Endodermal cell (in vitro differentiated cells): ENCODE measurements at places on chromosomes 11 and 22. TPM values are rescaled to one million over a fixed set of nuclear protein-coding genes. Genes with fewer than 3 reads are reported as not detected.
A peak's percentile ranks its signal among the peaks of the same experiment; 100 is the strongest.

GRCh38 chr11:60242740-60243239 is at the start of gene MS4A4E:
TSS of gene MS4A4E (minus strand) at chr11:60243137. CDS start at chr11:60230055, 13,082 bp downstream.
- no peaks in the 10 kb centered on the region for H3K36me3 ChIP-seq
- DNase-seq = no peak
- no peaks in the 10 kb centered on the region for H3K4me1 ChIP-seq

DNA sequence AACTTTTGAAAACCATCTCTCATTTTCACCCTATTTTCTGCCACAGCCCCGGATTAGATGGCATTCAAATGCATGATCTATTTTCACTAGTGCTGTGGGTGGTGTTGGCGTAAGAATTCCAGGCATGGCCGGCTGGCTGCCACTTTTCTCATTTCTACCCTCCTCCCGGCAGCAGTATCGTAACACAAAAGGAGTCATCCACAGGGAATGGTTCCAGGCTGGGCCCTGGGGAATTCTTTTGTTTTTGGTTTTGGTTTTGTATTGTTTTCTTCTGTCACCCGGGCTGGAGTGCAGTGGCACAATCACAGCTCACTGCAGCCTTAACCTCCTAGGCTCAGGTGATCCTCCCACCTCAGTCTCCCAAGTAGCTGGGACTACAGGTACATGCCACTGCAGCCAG is 13.8 kb downstream of the JAML start:
- no peaks in the 10 kb centered on the region for H3K36me3 ChIP-seq
- peaks cover 5% of the 10 kb centered on the region for H3K4me1 ChIP-seq
- peak; percentile 82 for DNase-seq
- no peak overlapping the region for H3K4me3 ChIP-seq
- H3K27me3 ChIP-seq = no peaks in the 10 kb centered on the region

- no peaks in the 10 kb centered on the region for H3K4me1 ChIP-seq
- no peaks in the 10 kb centered on the region for H3K36me3 ChIP-seq
- H3K27ac ChIP-seq = no peak overlapping the region
- DNase-seq = no peak
Observed at GRCh38 chr22:47059701-47060161, 297.3 kb downstream of the TBC1D22A start.

GRCh38 chr11:15194671-15195415 is 80.1 kb downstream of the INSC start:
- peak; percentile 9 for DNase-seq
- H3K4me1 ChIP-seq = peaks cover 4% of the 10 kb centered on the region
- H3K36me3 ChIP-seq = no peaks in the 10 kb centered on the region
- no peak overlapping the region for H3K27ac ChIP-seq
- no peak overlapping the region for H3K4me3 ChIP-seq

DNA sequence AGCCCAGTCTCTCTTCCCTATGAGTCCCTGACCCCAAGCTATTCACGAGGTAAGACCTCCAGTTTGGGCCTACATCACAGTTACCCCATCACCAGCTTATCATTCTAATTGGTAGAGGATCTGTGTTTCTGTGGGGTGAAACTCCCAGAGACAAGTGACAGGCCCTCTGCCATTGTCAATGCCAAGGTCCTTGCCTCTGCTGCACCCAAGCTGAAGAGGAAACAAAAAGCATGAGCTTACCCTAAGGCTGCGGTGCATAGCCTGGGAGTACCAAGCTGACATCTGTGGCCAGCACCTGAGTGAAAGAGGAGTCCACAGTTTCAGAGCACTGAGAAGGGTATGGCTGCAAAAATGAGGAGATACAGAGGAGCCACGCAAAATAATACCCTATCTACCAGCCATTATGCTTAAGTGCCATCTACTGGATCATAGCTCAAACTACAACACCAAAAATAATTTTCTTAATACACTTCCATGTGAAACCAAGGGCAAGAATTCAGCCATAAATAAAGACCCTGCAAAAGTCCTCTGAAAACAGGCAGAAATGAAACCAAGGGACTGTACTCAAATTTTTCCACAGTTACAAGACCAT is 62.3 kb upstream of the ANO5 start:
- no peak overlapping the region for H3K27ac ChIP-seq
- H3K36me3 ChIP-seq = no peaks in the 10 kb centered on the region
- DNase-seq = no peak
- no peaks in the 10 kb centered on the region for H3K4me1 ChIP-seq

GRCh38 chr11:1883346-1884302 is 8.1 kb downstream of the PRR33 start:
- no peak overlapping the region for H3K27ac ChIP-seq
- no peak for DNase-seq
- H3K36me3 ChIP-seq = no peaks in the 10 kb centered on the region
- peaks cover 13% of the 10 kb centered on the region for H3K27me3 ChIP-seq
- no peaks in the 10 kb centered on the region for H3K4me1 ChIP-seq

GRCh38 chr11:110469127-110469526 is 39.4 kb downstream of the FDX1 start:
- no peak overlapping the region for H3K27ac ChIP-seq
- H3K4me3 ChIP-seq = no peak overlapping the region
- H3K27me3 ChIP-seq = no peaks in the 10 kb centered on the region
- no peaks in the 10 kb centered on the region for H3K4me1 ChIP-seq

- H3K36me3 ChIP-seq = no peaks in the 10 kb centered on the region
- H3K4me3 ChIP-seq = no peak overlapping the region
Observed at GRCh38 chr11:22677153-22677903, 10.9 kb downstream of the GAS2 start.

DNA sequence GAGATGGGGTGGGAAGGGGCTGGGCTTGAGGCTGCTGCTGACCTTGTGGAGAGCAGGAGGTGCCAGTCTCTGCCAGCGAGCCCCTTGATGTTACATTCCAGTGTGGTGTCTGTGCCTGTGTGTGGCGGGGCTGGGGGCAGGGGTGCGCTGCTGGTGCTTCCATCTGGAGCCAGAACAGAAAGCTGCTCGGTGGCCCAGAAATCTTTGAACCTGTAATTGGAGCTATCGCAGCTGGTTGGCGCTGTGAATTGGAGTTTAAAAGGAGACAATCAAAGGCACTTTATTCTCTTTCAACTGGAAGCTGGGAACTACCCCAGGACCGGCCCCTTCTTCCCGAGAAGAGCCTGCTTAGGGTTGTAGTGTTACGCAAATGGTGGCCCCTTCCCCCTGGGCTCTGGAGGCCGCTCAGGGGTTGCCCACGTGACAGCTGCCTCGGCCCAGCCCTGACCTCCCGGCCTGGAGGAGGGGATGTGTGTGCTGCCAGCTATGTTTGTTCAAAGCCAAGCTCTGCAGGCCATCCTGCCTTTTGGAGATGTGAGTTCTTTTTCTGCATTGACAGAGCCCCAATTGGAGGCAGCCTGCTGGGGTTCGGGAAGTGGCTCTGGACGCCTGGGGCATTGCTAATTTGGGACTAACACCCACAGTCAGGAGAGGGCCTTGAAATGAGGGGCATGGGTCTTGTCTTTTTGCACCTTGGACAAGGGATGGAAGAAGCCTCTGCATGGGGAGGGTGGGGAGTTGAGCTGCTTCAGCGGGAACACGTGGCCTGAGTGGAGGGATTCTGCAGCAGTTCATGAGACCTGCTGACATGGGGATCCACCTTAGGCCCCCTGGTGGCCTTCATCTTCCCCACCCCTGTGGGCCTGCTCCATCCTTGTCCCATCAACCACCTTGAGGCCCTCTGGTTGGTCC is 14.0 kb upstream of the ARSA start:
- DNase-seq = peak; percentile 86
- H3K36me3 ChIP-seq = no peaks in the 10 kb centered on the region
- no peaks in the 10 kb centered on the region for H3K4me1 ChIP-seq
- H3K4me3 ChIP-seq = no peak overlapping the region

- H3K4me1 ChIP-seq = no peaks in the 10 kb centered on the region
- H3K36me3 ChIP-seq = no peaks in the 10 kb centered on the region
- no peak overlapping the region for H3K4me3 ChIP-seq
- no peak overlapping the region for H3K27ac ChIP-seq
- H3K27me3 ChIP-seq = no peaks in the 10 kb centered on the region
- peak; percentile 41 for DNase-seq
Observed at GRCh38 chr22:47199261-47199978, 437.0 kb downstream of the TBC1D22A start.

DNA sequence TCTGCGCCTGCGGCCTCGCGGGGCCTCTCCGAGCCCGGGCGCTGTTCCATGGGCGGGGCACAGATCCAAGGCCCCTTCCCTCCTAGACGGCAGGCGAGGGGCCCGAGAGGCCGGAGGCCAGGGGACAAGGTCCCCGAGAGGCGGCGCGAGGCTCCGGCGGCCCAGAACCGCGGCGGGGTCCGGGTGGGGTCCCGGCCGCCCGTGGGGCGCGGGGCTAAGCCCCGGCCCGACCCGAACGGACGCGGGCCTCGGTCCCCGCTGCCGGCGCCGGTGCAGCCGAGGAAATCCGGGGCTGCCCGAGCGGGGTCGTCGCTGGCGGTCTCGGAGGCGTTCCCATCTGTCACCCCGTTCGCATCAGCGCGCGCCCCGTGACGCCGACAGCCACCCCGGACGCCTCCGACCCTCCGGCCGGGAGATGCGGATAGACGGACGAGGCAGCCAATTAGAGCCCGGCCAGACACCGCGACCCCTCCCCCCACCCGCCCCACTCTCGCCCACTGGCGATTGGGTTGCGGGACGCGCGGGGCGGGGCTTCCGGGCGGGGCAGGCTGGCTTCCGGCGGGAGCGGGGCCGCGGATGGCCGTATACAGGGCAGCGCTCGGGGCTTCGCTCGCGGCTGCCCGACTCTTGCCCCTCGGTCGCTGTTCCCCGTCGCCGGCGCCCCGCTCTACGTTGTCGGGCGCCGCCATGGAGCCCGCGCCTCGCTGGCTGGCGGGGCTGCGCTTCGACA is at the start of gene SELENOO:
Gene SELENOO, plus strand, starts transcription at position 551 of the 730 bp plus-strand sequence. Its CDS starts 26 bp downstream, at position 577.
- no peaks in the 10 kb centered on the region for H3K27me3 ChIP-seq
- peaks cover 6% of the 10 kb centered on the region for H3K4me1 ChIP-seq
- H3K27ac ChIP-seq = no peak within 1 kb of the TSS
- H3K36me3 ChIP-seq = peaks cover 24% of the 10 kb centered on the region
- peak; percentile 97 for DNase-seq

- peak; percentile 96 for DNase-seq
- peak within 1 kb of the TSS; percentile 98 for H3K4me3 ChIP-seq
- H3K27ac ChIP-seq = peak within 1 kb of the TSS; percentile 93
- H3K27me3 ChIP-seq = no peaks in the 10 kb centered on the region
Observed at GRCh38 chr11:118572061-118572980, at the start of gene ARCN1. TSS of gene ARCN1 (plus strand) at chr11:118572409. CDS start at chr11:118572548, 139 bp downstream.

DNA sequence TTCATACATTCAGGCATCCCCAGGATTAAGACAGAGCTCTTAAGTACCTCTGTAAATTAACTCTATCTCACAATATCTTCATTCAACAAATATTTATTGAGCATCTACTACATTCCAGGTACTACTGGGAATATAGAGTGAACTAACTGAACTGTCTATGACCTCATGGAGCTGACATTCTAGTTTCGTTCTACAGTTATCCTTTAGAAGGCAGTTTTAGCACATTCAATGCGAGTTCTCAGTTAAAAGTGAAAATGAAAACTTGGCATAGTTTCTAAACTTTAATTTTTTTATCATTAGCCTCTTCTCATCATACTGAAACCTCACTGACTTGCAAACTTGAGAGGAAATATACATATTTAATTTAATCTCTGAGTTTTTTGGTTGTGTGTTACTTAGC is 10.7 kb upstream of the MS4A6E start:
- no peak overlapping the region for H3K27ac ChIP-seq
- no peaks in the 10 kb centered on the region for H3K4me1 ChIP-seq
- H3K36me3 ChIP-seq = no peaks in the 10 kb centered on the region
- no peaks in the 10 kb centered on the region for H3K27me3 ChIP-seq

DNA sequence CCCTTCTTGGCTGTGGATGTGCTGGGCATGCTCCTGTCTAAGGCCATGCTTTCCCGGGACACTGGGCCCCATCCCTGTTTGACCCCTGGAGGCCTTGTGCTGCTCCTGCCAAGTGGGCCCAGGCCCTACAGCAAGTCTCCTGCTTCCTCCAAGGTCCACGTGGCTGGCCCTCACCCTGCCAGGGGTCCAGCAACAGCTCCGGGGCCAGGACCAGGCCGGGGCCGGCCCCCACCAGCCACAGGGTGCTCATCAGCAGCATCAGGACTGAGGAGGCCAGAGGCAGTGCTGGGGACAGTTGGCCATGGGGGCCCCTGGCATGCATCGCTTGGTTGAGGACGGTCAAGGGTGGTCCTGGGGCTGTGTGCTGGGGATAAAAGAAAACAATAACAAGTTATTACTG is 2.5 kb downstream of the RHBDD3 start:
- no peaks in the 10 kb centered on the region for H3K27me3 ChIP-seq
- peaks cover 12% of the 10 kb centered on the region for H3K4me1 ChIP-seq
- H3K27ac ChIP-seq = no peak overlapping the region
- no peak for DNase-seq
- H3K4me3 ChIP-seq = no peak overlapping the region
- H3K36me3 ChIP-seq = peaks cover 34% of the 10 kb centered on the region

DNA sequence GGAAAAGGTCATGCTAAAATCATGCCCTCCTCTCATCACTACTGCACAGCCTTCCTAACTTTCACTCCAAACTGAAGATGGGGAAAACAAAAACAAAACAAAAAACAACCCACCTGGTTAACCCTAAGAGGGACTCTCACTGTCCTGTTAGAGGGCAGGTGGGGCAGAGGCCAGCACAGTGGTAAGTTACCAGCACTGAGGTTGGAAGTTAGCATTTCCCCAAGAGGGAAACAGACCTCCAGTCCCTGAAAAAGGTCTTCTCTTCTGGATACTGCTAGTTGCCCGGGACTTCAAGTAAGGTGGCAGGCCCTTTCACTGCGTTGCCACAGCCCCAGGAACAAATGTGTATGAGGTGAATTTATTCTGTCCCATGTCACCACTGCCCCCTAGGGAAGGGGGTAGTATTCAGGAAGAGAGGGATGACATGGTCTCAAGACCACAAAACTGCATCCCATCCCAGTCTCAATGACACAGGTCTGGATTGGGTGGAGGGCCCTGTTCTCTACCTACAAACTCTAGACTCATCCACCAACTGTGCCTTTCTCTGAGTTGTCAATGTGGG is 792 bp upstream of the ADAMTS8 start:
- H3K27ac ChIP-seq = no peak overlapping the region
- peaks cover 7% of the 10 kb centered on the region for H3K4me1 ChIP-seq
- DNase-seq = no peak
- no peaks in the 10 kb centered on the region for H3K36me3 ChIP-seq
- no peak overlapping the region for H3K4me3 ChIP-seq
- peaks cover 47% of the 10 kb centered on the region for H3K27me3 ChIP-seq

C11orf52 gene
- 3.7 and 3.8 TPM in 2 replicates for total RNA-seq

HEPACAM gene
- total RNA-seq = 0.07 TPM in 1 of 2 replicates, not detected in the other

BIK gene
- 5.5 to 5.8 TPM (median 5.6 TPM) in 3 replicates for total RNA-seq

NDUFC2 gene
- total RNA-seq = 251 and 255 TPM in 2 replicates

OR52I2 gene
- total RNA-seq = not detected in 3 replicates

CASP1 gene
- total RNA-seq = not detected in 3 replicates

SEC14L6 gene
- 1.6 and 2.0 TPM in 2 replicates for total RNA-seq

YPEL4 gene
- not detected in 2 replicates for total RNA-seq

GPR83 gene
- total RNA-seq = 0.13 to 0.35 TPM (median 0.19 TPM) in 3 replicates
